ENCODE measurements at places on chromosomes 4 and X. TPM values are rescaled to one million over a fixed set of nuclear protein-coding genes. Genes with fewer than 3 reads are reported as not detected.

GRCh38 chrX:123732670-123733363 is at the start of gene THOC2:
Gene THOC2, minus strand, starts transcription at chrX:123733052. Its CDS starts 30 bp downstream, at chrX:123733022.
- peak; percentile 95 for DNase-seq

GRCh38 chr4:155342142-155342541 is 34.6 kb downstream of the MAP9 start:
- DNase-seq = no peak

DNA sequence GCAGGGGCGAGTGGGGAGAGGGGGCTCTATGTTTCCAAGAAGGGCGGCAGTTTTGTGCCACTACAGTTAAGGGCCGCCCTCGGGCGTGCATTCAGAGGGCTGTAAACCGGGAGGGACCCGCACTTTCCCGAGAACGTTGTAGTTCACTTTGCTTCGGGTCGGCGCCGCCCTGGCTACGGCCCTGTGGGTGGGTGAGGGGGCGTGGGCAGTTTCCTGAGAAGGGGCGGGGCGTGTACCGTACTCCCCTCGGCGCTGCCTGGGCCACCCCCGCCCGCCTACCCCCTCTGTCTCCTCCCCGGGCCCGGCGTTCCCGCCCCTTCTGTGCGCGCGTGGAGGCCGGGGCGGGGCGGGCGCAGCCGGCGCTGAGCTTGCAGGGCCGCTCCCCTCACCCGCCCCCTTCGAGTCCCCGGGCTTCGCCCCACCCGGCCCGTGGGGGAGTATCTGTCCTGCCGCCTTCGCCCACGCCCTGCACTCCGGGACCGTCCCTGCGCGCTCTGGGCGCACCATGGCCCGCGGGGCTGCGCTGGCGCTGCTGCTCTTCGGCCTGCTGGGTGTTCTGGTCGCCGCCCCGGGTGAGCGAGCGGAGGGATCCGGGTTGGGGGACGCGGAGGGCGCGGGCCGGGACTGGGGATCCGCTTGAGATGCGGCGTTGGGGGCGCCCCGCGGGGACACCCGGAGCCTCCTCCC is at the start of gene CD99:
CD99 (plus strand) TSS at position 440 of the 687 bp plus-strand sequence; CDS start at position 506, 66 bp downstream.
- peak; percentile 95 for DNase-seq

DNA sequence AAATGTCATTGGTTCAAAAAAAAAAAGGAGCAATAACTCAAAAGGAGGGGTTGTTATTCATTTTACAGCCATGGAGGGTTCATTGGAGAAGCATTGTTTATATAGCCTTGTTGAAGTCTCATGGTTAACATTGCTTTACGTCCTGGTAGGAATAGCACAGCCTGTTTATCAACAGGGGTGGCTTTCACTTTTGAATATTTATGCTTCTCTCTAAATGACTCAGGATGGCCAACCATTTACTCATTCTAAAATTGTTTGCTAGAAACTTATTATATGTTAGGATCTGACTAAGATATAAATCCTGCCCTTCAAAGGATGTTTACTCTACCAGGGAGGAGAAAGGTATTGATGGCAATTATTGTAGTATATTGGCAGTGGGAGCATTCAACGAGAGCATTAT is 534.1 kb upstream of the GALNTL6 start:
- DNase-seq = no peak

DNA sequence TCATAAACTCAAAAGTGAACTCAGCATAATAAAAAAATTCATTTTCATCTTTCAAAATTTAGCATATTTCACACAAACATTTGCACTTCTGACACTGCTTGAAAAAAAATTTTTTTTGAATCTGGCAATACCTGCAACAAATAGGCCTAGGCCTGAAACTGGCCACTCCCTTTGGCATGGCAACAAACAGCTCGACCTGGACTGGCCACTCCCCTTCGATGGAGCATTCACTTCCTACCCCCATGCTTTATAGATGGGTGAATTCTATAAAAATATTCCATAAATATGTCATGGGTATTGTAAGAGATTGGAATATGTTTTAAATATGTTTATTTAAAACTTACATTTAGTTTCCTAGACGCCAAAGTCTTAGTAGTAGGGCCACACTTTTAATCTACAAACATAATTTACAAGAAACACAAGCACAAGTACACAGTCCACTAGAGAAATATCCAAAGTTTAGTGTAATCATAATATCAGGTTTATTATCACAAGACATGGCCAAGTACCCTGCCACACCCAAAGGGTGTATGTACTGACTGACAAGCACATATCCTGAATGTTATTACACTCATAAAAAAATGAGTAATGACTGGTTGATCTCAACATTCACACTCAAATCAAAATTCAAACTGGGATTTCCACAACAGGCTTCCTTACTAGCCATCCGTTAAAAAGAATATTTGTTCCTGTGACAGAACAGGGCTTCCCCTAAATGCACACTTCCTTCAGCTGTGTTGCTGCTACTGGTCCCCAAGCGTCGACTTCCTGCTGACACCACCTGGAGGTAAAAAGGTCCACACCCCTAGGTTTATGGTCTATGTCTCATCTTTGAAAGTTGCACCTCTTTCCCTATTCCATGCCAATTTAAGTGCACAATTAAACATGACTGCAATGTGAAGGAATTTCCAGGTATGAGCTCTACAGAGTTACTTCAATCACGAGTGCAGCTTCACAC is 271.5 kb downstream of the NR3C2 start:
- no peak for DNase-seq

Gene RBMX
- total RNA-seq = 212 TPM

Gene CSAG2
- not detected for total RNA-seq

Measured in muscle of leg (tissue), 16 donors.